GM20000 (cell line): ENCODE measurements at places on chromosomes 6 and 20.
A peak's percentile ranks its signal among the peaks of the same experiment; 100 is the strongest.

- no peak for DNase-seq
Observed at GRCh38 chr20:25117990-25118389, 36.0 kb upstream of the VSX1 start.

GRCh38 chr6:104885518-104886043 is 25.9 kb upstream of the HACE1 start:
- DNase-seq: no peak

DNA sequence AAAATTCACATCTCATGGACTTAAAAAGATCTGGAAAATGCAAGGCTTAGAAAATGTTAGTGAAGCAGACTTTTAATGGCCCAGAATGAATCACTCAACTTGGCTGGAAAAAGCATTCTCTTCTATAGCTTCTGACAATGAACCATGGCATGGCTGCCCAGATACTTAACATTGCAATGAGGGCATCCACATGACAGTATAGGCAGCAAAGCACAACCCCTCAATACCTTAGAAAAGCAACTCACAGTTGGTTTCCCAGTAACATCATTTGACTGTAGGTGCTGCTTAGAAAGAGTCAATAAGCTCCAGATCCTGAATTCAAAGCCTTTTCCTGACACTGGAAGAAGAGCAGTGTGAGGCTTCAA is 155.8 kb downstream of the EYA4 start:
- DNase-seq: no peak

DNA sequence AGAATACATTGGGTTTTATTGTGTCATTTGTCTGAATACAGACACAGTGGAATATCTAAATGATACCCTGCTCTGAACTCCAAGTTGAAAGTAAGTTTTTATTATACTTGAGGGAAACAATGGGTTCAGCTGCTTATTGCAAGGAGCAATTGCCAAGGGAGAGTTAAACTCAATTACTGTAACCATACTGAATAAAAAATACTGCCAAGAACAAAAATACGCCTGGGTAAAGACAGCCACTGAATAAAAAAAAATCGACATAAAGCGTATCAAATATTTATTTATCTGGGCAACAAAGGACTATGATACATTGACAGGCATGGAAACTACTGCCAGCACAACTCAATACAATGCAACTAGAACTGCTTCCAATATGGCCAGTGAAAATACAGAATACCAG is 18.1 kb downstream of the TFAP2A start:
- no peak for DNase-seq

DNA sequence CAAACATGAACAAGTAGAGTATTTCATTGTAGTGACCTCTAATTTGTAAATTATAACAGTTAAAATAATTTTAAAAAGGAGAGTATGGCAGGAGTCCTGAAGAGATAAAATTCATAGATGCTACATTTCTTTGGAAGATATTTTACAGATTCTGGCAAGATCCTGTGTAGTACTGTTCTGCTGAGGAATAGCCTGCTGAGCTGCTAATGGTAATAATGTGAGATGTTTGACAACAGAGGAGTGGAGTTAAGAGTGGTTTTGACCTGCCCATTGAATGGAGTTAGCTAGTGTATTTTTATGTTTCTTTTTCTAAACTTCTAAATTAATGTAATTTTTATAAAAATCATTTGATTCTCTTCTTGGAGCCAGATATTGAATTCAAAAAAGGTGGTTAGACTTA is 11.8 kb downstream of the CLVS2 start:
- DNase-seq: no peak

- DNase-seq: no peak
Observed at GRCh38 chr6:107695061-107695720, 128.9 kb downstream of the SCML4 start.

GRCh38 chr6:156988276-156989158 is 211.3 kb downstream of the ARID1B start:
- DNase-seq: peak; percentile 34

DNA sequence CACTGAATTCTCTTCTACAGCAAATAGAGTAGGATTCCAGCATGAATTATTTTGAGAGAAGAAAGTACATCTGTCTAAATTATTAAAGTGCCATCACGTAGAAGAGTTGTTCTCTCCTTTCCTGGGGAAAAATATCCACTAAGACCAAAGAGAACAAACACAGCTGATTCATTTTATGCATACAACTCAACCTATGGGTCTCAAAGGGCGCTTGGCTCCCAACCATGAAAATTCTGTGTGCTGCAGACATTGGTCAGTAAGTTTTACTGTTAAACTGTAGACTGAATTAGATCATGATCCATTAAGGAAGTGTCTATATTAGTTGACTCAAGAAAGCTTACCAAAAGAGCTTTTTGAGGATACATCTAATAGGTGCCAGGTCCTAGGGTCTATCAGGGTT is 83.5 kb downstream of the FRK start:
- no peak for DNase-seq
